ENCODE measurements at places on chromosomes 2 and 18.

DNA sequence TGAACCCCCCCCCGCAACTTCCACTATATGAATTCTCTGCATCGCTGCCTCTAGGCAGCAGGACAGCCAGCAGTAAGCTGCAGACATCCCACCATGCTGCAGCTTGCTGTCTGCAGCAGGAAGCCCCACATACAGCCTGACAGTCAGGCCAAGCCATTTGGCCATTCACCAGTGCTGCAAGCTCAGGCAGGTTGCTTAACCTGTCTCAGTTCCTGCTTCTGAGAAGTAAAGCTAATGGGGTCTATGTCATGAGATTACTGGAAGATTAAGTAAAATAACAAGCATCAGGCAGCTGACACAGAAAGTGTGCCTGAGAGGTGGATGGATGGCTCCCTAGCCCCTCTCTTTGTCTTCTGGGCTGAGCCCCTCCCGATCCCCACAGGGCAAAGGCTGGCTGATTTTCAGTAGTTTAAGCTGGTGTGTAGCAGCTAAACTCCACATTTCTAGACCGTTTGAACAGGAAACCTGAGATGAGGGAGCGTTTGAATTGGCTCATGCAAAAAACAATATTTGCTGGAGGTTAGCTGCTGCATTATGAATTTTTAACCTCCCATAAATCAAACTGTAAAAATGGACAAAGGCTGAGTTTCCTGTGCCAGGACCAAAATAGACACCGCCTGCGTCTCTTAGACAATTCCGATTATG, 193.8 kb upstream of the ARL4C start:
- no peak for DNase-seq

- DNase-seq: no peak
Observed at GRCh38 chr18:79855147-79855933, 57.6 kb downstream of the KCNG2 start.

DNA sequence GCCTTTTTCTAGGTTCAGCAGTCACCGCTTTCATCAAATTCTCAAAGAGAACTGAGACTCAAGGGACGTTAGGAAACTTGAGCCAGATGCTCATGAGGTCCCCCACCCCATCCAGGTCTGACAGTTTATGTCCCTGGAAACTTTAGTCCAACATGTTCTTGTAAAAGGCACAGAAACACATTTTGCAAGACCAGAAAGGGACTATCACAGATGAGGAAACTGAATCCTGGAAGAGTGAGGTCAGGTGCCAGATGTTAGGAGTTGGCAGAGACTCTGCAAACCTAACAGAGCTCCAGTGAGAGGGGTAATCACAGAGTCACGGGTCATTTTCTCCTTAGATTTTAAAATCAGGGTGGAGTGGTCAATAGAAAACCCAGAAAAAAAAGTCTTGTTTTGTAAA, 76.6 kb downstream of the RDH14 start:
- no peak for DNase-seq

- no peak for DNase-seq
Observed at GRCh38 chr18:2411381-2411960, 159.8 kb downstream of the METTL4 start.

GRCh38 chr18:55228191-55228590, 268.9 kb upstream of the CCDC68 start:
- no peak for DNase-seq

DNA sequence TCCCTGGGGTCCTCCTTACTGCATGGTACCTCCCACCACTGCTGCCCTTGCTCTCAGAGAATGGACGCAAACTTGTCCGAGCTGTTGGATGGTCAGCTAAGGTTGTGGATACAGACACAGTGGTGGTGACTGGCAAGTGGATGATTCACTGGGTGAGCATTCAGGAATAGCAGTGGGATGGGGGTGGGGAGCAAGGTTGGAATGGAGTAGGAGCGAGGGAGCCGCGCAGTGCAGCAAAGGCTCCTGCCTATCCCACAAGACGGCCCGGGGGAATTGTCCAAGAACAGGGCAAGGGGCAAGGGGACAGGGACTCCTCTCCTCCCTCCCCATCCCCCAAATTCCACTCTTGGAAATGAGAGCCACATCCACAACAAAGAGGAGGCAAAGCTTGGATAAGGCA, 102.2 kb downstream of the PIEZO2 start:
- no peak for DNase-seq

- no peak for DNase-seq
Observed at GRCh38 chr2:111930875-111931274, 32.5 kb downstream of the MERTK start.

GRCh38 chr2:192195548-192196418, 1.1 kb upstream of the TMEFF2 start:
- DNase-seq: no peak

GRCh38 chr2:218019411-218020060, 16.7 kb upstream of the TNS1 start:
- DNase-seq: no peak

- DNase-seq: no peak
Observed at GRCh38 chr2:121333834-121334558, 49.0 kb upstream of the TFCP2L1 start.

DNA sequence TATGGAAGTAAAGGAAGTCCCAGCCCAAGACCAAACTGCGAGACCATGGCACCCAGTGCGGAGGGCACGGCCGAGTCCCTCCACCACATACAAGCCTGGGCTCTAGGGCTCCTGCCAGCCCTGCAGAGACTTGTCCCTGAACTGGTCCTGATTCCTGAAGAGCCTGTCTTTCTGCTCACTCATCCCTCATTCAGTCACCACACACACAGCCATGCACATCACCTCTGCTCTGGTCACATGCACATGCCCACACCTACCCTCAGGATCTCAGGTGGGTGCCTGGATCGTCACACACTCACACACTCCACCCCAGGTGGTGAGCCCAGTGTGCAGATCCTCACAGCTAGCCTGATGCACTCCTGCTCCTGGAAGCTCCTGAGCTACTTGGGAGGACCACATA, 71.4 kb upstream of the LAPTM4A start:
- DNase-seq: no peak

GRCh38 chr2:196988639-196989038, 62.1 kb upstream of the PGAP1 start:
- DNase-seq: no peak

- no peak for DNase-seq
Observed at GRCh38 chr2:43490252-43490786, 105.5 kb downstream of the THADA start.

DNA sequence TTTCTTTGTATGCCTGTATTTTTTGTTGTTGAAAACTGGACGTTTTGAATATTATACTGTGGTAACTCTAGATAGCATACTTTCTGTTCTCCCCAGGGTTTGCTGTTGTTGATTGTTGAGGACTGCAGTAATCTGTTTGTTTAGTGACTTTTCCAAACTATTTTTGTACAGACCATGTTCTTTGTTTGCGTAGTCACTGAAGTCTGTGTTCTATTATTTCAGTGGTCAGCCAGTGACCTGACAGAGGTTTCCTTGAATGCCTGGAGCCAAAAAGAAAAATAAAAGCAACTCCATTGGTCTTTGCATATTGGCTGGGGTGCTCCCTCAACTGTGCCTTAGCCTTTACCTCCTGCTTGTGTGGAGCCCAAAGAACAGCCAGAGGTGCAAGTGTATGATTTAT, 42.7 kb upstream of the PHLPP1 start:
- no peak for DNase-seq

DNA sequence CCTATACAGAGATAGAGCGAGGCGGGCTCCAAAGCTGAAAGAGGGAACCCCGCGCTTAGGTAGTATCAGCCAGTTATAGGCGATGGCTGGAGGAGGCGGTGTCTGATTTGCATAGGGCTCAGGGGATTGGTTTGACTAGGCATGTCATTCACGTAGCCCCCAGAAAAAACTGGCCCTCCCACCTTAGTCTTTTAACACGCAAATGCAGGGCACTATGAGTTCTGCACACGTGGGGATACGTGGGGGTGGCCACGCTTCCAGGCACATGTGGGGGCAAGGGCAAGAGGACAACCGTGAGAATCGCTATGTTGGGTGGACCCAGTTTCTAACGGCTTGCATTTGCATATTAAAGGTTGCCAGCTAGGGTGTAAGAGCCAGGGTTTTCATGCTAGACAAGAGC, 56.7 kb upstream of the MSTN start:
- DNase-seq: no peak

- DNase-seq: no peak
Observed at GRCh38 chr18:79799619-79800370, 2.1 kb downstream of the KCNG2 start.

- DNase-seq: no peak
Observed at GRCh38 chr2:111957872-111958354, 59.5 kb downstream of the MERTK start.

DNA sequence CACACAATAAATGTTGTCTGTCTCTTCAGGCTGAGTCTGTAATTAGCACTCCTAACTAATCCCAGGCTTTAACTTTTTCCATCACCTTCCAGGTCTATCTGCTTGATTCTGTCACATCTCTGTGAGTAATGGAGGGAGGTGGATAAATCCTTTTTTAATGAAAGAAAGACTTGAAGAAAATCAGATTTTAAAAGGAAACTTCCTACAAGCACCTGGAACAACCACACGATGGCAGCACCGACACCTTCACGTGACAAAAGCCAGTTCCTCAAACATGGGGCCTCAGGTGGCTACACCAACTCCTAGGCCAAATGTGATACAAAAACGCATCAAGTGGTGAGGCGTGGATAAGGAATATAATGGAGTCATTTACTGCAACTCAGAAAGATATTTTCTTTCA, 41.8 kb downstream of the TGFBRAP1 start:
- no peak for DNase-seq

- no peak for DNase-seq
Observed at GRCh38 chr2:144446136-144446535, 73.8 kb downstream of the ZEB2 start.

- DNase-seq: no peak
Observed at GRCh38 chr2:240013343-240013742, 11.8 kb downstream of the NDUFA10 start.

- DNase-seq: no peak
Observed at GRCh38 chr2:58890865-58891525, 649.9 kb upstream of the FANCL start.

GRCh38 chr2:133666621-133667020, 98.4 kb upstream of the NCKAP5 start:
- DNase-seq: no peak

- no peak for DNase-seq
Observed at GRCh38 chr2:119221609-119222008, 2.0 kb upstream of the STEAP3 start.

DNA sequence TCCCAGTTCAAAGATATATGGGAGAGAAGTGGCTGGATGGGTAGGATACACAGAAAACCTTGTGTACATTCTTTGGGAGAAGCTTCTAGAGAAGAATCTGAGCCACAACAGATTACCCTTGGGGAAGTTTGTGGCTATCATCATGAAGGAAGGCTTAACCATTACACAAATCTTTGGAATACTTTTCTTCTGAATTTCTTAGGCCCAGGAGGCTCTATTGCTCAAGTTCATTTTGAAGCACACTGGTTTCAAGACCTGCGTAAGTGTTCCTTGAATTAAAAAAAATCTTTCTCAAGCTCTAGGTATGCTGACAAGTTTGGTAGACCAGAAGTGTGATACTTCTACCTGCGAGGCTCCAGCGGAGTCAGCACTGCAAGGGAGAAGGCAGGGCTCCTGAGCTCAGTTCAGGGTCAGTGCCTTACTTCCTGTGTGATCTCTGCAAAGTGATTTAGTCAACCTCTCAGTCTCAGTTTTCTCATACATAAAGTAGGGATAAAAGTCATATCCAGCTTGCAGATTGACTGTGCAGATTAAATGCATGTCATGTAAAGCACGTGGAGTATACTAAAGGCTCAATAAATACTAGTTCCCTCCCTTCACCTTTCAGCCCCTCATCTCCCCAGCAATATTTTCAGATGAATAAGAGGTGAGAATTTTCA, 438.6 kb downstream of the DLGAP1 start:
- DNase-seq: no peak

GRCh38 chr2:179031731-179032408, 18.1 kb downstream of the CCDC141 start:
- no peak for DNase-seq

DNA sequence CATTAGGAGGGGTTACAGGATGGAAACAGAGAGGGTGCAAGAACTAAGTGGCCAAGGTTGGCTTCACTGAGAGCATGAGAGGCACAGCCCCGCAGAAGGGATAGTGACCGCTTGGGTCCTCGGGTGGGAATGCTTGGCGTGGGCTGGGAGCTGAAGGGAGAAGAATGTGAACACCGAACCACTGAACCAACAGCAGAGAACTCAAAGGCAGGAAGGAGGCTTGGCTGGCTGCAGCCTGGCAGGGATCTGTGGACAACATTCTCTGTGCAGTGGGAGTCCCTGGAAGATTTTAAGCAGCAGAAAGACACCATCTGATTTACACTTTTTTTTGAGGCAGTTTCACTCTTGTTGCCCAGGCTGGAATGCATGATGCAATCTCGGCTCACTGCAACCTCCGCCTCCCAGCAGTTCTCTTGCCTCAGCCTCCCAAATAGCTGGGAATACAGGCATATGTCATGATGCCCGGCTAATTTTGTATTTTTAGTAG, 33.9 kb downstream of the SOWAHC start:
- no peak for DNase-seq

- DNase-seq: no peak
Observed at GRCh38 chr2:18656048-18656447, 66.7 kb upstream of the NT5C1B start.

DNA sequence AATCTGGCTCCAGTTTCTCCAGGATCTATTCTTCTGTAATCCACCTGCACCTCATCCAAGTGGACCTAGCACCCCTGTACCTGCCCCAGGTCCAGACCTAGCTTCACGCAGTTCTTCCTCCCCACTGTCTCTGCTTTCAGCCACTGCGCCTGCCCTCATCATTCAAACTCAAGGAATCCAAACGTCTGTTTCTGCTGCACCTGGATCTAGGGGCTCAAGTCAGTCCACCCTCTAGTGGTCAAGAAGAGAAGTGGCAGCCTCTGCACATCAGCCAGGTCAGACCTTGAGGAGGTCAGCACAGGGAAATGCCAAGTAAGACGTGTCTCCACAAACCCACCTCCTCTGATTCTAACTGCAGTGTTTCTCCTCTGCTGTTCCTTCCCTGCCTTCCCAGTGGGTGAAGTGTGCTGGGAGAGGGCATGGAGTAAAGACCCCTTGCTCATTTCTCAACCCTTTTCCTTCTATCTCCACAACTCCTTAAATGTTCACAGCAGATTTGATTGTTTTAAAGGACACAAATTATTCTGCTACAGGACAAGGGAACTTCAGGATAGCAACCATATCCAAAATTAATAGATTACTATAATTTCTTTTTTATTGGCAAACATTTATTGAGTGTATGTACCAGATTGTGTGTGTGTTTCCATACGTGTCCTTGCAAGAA, 8.6 kb upstream of the RNF152 start:
- no peak for DNase-seq

GRCh38 chr2:101327863-101328394, 19.4 kb upstream of the RNF149 start:
- DNase-seq: no peak

- no peak for DNase-seq
Observed at GRCh38 chr2:21412944-21413443, 289.2 kb downstream of the TDRD15 start.

DNA sequence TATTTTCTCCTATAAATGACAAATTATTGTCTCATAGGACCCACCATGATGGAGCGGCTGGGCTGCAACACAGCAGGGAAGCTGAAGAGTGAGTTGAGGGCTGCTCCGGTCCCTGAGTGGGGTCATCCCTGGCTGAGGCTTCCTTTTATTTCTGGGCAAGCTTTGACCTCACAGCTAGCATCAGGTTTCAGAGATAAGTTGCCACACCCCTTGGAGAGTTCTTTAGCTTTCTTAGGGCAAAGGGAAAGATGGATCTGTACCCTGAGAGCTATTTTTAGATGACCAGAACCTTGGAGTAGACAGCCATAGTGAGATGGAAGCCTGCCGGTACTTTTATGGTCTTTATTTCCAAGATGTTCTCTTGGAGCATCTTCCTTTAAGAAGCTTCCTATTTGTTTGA, 11.5 kb downstream of the MYL1 start:
- no peak for DNase-seq
